ENCODE measurements at places on chromosomes 1 and 21.

DNA sequence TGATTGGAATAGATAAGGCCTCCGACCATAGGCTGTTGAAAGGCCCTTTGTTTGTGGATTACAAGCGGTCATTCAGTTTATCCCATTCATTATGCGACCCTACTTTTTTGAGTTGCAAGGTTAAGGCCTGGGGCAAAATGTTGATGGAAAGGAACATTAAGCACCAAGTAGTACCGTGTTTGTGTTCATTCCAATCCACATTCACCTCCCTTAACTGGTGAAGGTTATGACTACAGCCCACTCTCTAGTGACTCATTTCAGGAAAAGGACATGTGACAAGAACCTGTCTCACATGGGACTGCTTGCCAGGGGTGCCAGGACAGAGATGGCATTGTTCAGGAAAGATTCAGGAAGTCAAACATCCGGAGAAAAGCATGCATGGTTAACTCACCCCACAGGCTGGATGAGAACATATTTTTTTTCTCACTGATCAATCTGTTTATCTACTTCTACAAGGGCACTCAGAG lies 81.6 kb downstream of the CD58 start:
- peak; percentile 60 for DNase-seq

DNA sequence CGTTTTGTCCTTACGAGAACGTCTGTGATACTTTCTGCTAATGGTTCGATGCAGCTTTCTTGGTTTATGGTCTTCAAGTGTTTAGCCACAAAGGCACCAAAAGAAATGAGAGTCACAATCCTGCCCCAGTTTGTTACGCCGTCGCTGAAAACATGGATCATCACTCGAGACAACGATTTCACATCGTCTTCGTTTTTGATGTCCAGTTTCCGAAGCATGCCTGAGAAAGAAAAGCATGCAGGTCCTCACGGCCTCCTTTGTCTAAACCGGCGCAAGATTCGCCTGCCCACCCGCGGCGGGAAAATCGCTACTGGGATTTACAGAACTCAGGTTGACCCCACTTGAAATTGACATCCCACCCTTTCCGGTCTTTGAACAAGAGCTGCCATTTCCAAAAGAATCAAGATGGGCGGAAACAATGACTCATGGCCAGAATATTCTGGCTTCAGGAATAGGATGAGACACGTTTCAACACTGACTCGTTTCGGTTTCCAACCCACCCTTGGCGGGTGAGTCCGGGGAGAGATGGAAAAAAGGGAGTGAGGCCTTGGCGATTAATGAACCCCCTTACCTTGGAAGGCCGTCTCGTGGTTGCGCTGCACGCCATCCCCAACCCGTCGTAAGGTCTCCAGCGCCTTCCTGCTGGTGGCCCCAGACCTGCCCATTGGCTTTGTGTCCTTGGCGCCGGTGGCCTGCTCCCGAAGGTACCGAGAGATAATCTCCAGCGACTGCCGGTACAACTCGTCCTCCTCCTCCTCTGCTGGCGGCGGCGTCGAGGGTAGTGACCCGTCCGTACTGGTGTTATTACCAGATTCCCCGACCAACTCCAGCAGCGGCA lies 919 bp downstream of the MCL1 start:
- DNase-seq = peak; percentile 67

DNA sequence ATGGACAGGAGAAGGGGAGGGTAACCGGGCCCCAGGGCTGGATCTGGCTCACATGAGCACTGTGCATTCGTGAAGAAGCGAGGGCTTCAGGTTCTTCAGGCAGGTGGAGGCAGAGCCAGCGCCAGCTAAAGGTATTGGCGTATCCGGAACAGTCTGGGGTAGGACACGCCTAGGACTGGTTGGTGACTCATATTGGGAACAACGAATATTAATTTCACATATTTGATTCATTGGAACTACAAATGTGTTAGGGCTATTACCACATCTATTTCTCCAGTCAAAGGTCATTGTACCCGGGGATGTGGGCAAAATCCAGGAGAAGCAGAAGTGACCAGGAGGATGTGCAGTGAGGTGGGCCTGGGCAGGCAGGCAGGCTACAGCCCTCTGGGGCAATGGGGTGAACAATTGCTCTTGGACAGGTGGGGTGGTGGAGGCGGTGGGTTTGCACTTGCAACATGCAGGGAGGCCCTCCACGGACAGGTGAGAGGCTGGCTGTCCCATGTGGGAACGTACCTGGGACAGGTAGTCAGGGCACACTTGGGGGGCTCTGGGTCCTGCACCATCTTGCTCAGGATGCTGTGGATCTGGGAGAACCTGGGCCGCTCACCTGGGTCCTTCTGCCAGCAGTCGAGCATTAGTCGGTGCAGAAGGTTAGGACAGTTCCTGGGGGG lies 26.7 kb downstream of the CDCA8 start:
- DNase-seq = no peak

- no peak for DNase-seq
These were observed 27.1 kb downstream of the OSBPL9 start for GRCh38 chr1:51644020-51644419.

DNA sequence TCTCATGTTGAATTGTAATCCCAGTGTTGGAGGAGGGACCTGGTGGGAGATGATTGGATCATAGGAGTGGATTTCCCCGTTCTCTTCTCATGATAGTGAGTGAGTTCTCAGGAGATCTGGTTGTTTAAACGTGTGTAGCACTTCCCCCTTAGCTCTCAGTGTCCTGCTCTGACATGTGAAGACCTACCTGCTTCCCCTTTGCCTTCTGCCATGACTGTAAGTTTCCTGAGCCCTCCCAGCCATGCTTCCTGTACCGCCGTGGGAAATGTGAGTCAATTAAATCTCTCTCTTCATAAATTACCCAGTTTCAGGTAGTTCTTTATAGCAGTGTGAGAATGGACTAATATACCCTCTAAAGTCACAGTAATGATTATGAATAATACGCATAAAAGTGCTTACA lies 248.4 kb upstream of the LRRC7 start:
- DNase-seq = no peak

DNA sequence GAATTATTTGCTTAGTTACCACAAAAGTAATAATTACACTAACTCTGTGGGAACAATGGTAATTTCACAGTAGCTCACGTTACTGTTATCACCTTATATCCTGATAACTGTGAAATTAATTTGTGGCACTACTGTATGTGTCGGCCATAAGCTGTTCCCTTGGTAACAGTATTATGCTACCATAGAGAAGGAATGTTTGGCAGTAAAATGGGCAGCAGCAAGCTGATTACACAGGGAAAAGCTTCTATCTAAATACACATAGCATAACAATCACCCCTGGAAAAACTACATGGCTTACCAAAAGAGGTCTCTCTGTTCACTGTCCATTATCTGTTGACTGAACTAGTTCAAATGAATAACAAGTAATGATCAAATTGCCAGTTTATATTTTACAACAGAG lies 124.1 kb downstream of the DPYD start:
- no peak for DNase-seq

DNA sequence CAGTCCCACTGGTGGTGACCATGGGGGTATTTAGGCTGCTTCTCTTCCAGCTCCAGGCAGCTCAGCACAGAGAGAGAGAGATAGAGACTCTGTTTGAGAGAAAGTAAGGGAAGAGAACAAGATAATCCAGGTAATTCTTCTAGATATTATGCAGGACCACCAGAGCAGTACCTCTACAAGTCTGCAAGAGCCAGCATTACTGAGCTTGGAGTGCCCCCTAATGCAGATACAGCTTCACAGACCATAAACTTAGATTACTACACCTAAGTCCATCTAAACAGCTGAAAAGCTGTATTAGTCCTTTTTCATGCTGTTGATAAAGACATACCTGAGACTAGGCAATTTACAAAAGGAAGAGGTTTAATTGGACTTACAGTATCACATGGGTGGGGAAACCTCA lies 570.3 kb downstream of the LRRIQ3 start:
- no peak for DNase-seq

All from activated CD4-positive, alpha-beta T cell treated with anti-CD3 and anti-CD28 coated beads, Interleukin-2, amount 50 U/mL, for 16 hours (primary cell).